ENCODE measurements at places on chromosomes 11 and 22.

GRCh38 chr11:12149672-12150225 lies 39.4 kb downstream of the MICAL2 start:
- DNase-seq, result no peak

GRCh38 chr22:42190274-42190673 lies 59.7 kb upstream of the CYP2D6 start:
- DNase-seq, result no peak

GRCh38 chr11:8167796-8168195 lies 1.0 kb downstream of the RIC3 start:
- DNase-seq, result no peak

DNA sequence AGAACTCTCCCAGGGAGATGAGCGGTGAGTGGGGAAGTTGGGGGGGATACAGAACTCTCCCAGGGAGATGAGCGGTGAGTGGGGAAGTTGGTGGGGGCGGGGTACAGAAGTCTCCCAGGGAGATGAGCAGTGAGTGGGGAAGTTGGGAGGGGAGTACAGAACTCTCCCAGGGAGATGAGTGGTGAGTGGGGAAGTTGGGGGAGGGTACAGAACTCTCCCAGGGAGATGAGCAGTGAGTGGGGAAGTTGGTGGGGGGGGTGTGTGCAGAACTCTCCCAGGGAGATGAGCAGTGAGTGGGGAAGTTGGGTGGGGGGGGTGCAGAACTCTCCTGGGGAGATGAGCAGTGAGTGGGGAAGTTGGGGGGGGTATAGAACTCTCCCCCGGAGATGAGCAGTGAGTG lies 186.5 kb downstream of the SHANK2 start:
- no peak for DNase-seq

DNA sequence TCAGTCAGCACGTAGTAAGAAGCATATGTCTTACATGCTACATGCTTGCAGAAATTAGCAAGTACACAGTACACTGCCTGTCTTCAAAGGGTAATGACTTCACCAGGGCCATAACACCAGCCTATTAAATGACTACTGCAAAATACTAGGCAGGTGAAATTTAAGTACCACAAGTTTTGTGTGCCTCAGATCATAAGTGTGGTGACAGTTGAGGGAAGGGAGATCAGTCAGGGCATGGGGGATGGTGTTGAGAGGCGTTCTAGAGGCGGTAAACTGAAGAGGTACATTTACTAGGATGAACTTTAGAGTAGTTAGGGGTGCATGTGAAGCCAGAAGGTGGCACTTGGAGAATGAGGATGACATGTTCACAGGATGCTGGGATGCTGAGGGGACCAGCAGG lies 22.0 kb downstream of the AMOTL1 start:
- DNase-seq, result no peak

GRCh38 chr11:77883775-77884174 lies 62.8 kb downstream of the AAMDC start:
- DNase-seq, result no peak

- no peak for DNase-seq
Observed at GRCh38 chr11:33867561-33867960, 24.3 kb downstream of the LMO2 start.

DNA sequence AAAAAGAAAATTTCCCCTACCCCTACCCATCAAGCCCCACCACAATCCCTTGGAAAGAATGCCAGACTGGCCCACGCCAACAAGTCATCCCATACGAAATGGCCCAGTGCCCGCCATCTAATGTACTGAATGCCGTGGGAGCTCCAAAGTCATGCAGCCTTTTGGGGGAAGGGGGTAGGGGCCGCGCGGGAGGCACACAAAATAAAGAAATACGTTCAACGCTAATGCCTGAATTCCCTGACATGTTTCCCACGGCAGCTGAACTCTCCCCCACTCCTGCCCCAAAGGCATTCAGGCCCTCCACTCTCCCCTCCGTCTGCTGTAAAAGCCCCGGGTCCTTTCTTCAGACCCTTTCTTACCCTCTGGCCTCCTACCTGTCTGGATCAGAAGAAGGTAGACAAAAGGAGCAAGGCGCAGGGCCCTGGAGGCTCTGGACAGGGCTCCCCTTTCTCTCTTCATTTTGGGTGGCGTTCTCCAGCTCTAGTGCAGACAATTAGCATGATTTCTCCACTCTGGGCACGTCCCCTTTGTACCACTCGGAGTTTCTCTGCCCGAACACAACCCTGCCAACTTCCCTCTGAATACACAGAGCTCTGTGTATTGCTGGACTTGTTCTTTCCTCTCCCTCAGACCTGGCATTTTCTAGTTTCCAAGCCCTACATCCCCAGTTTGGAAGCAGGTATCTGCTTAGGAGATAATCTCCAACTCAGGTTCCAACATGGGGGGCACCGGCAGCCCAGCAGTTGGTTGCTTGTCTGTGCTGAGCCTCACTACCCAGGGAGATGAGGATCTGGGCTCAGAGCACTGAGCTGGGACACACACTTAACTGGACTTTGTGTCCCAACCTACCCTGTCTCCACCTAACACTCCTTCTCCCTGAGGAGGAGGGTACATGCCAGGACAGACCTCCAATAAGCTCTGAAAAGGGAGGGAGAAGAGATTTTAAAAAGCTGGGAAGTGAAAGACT lies at the start of gene HEPACAM:
Gene HEPACAM, minus strand, starts transcription at position 500 of the 967 bp plus-strand sequence. Its CDS starts 41 bp downstream, at position 459.
- no peak for DNase-seq

- no peak for DNase-seq
Observed at GRCh38 chr11:125376856-125377255, 119.2 kb downstream of the FEZ1 start.

DNA sequence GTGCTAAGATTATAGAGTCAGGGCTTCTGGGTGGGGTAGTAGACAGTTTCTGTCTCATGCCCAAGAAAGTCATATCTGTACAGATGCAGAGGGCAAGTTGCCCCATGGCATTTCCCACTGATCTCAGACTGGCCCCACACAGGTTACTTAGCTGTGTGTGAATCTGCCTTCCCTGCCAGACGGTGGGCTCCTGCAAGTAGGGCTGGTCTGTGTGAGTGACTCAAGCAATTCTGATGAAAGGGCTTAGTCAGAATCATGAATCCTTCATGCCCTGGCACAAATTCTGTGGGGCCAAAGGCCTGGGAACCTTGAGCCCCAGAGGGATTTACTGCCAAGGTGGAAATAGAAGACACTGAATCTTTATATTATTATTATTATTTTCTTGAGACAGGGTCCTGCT lies 30.4 kb downstream of the USH1C start:
- no peak for DNase-seq

DNA sequence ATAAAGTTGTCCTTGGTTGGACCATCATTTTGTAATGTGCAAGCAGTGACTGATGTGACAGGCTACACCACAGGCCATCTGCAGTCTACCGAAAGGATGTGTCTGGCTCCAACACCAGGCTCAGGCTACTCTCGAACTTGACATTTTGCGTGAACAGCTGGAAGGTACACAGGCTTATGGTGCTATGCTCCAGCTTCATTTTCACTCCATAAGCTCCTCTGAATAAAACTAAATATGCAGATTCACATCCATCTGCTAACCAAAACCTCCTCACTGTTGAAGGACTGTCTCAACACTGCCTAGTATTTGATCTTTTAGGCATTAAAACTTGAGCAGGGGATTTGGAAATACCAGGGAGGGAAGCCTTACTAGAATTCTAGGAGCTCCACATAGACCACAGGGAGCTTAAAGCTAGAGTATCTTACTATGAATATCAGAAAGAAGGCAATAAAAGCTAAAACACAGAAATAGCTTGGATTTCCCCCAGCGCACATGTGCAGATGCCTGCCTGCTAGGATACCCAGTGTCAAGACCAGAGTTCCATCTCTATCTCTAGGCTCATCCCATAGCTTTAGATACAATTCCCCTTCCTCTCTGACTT lies 383.9 kb upstream of the FAT3 start:
- DNase-seq, result no peak

DNA sequence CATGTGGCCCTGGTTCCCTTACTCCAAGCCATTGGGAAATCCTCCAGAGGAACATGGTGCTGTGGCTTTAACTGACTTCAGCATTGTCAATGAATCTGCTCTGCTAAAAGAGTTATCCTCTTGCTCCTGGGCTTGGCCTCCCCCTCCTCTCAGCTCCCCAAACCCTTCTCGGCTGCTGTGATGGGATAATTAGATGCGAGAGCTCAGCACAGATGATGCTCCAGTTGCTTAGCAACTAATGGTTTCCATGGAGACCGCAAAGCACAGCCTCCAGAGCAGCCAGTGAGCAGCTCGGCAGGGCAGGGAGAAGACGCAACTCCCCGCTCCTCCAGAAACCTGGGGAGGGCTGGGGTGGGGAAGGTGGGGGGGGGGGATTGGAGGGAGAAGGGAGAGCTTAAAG lies 2.8 kb upstream of the UPK2 start:
- no peak for DNase-seq

DNA sequence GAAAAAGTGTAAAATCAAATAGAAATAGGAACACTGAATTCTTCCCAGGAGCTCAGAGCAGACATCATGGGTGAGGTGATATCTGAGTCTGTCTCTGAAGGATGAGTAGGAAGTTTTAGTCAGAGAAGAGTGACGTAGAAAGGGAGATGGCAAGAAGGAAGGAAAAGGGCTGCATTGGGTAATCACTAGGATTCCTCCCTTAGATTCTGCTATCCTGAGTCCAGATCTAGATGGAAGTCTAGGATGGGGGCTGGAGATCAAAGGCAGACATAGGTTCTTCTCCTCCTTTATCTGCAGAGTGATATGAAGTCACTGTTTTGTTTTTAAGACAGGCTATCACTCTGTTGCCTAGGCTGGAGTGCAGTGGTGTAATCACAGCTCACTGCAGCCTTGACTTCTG lies 30.4 kb downstream of the POU2F3 start:
- DNase-seq, result no peak

Data from CD4-positive, alpha-beta T cell treated with Interferon gamma for 1 hour (primary cell).